ENCODE measurements at places on chromosomes 3 and 15. TPM values are rescaled to one million over a fixed set of nuclear protein-coding genes. Genes with fewer than 3 reads are reported as not detected.

DNA sequence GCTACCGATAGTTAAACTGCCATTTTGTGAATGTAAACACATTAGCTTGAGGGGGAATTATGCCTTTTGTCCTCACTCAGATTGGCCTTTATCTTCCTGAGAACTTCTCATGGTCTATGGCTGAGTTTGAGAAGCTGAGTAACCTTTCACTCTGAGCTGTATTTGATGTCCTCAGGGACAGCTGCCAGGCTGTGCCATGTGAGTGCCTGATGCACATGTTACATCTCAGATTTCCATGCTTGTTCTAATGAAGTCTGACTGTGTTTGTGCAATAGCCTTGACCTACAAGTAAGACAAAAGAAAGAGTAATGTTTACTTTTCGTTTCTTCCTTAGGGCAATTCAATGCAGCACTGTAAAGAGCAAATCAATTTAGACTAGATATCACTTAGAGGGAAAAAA lies 44.1 kb upstream of the ARL6 start:
- no peak overlapping the region for H3K27ac ChIP-seq
- H3K27me3 ChIP-seq, result no peaks in the 10 kb centered on the region
- DNase-seq, result no peak
- H3K4me3 ChIP-seq, result no peak overlapping the region
- H3K4me1 ChIP-seq, result no peaks in the 10 kb centered on the region

BNC1 gene
- polyA plus RNA-seq, result 6.4 TPM

SI gene
- polyA plus RNA-seq, result not detected

SEMA3G gene
- 3.2 TPM for polyA plus RNA-seq

DNA sequence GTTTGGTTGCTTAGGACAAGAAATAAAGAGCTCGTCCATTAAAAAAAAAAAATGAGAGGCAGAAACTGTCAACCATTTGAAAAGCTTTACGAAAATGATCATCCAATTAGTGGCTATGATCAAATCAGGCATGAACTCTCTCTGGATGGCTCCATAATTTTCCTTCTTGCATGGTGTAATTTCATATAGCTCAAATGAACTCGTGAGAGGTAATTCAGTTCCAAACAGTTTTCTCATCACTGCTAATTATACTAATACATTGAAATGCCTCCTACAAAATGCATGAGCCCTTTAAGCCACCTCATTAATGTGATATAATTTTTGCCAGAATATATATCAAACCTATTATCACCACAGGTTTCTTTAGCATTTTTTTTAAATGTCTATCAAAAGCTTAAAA lies 239.5 kb upstream of the MEIS2 start:
- no peaks in the 10 kb centered on the region for H3K27me3 ChIP-seq
- no peaks in the 10 kb centered on the region for H3K36me3 ChIP-seq
- no peak overlapping the region for H3K4me3 ChIP-seq
- H3K27ac ChIP-seq, result no peak overlapping the region
- no peaks in the 10 kb centered on the region for H3K4me1 ChIP-seq

- no peak overlapping the region for H3K4me3 ChIP-seq
- no peaks in the 10 kb centered on the region for H3K36me3 ChIP-seq
- peak overlapping the region; percentile 67 for H3K27ac ChIP-seq
Measured at GRCh38 chr15:64807751-64808222, 17.7 kb downstream of the PIF1 start.

Measured in cardiac muscle cell (in vitro differentiated cells and primary cell).